ENCODE measurements at places on chromosomes 7 and 10.

DNA sequence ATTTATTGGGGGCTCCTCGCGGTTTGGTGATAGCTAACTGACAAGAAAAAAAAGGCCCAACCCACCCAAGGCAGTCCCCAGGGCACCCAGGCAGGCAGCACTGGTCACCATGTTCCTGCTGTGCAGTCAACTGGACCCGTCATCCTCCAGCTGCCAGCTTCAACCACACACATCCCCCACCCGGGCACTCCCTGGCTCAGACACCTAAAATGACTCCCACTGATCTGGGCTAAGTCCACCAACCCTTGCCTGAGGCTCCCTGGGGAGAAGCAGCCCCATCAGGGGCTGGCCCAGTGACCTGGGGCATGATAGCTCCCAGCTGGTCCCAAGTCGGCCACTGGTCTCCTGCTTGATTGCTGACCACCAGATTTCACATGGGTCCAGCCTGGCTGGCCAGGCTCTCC lies 161.8 kb downstream of the NRF1 start:
- DNase-seq: no peak

DNA sequence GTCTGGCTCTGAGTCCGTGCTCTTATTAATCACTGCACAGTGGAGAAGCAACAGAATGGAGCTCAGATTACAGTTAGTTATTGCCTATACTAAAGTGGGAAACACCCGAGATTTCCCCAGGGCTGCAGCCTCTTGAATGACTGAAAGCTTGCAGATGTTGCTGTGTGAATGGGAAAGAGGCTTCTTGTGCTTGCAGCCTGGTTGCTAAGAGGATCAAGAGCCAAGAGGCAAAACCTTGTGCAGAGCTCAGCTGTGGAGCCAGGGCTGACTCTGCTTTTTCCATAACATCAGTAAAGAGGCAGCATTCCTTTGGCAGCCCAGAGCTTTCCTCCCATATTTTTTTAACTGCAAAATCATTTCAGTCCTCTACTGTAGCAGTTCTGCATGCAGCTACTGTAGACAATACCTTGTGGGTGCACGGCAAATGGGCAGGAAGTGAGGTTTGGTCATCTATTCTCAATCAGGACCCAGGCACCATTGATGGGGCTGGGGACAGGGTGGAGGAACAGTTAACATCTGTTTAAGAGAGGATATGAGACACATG lies 86.5 kb downstream of the RALA start:
- no peak for DNase-seq

GRCh38 chr7:20438248-20438647 lies 107.5 kb downstream of the ITGB8 start:
- DNase-seq: no peak

- DNase-seq: no peak
Observed at GRCh38 chr7:157508477-157508881, 171.7 kb downstream of the DNAJB6 start.

GRCh38 chr10:28496481-28496961 lies 36.4 kb upstream of the WAC start:
- DNase-seq: no peak

GRCh38 chr10:84607044-84607443 lies 278.7 kb downstream of the CCSER2 start:
- no peak for DNase-seq

- no peak for DNase-seq
Observed at GRCh38 chr7:90668992-90669391, 72.9 kb downstream of the CDK14 start.

DNA sequence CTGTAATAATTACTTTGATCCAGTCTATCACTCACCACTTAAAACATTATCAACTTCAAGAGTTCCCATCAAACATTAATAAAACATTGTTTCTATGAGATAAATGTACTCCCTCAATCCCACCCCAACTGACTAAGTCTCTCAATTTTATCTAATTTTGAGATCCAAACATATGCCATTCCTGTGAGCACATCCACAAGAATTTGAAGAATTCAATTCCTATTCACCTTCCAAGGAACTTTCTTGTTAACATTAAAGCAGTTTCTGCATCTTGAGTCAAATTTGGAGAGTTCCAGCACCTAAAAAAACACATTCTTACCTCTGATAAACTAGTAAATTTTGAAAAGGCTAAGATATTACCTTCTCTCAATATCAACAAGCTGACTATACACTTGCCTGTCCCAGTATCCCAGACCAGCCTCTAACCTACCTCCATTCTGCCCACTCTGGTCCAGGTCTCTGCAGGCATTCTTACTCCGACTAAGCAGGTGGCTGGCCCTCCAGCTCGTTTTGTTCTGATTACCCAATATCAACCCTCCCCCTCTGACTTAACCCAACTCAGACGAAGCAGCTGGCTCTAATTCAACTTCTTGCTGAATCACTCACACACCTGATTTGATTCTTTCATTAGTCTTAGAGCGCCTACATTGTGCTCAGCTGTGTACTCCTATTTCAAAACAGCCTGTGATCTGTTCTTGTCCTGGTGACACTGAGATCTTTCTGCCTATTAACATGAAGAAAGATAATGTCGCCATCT lies 275.2 kb downstream of the IPMK start:
- no peak for DNase-seq

- no peak for DNase-seq
Observed at GRCh38 chr7:141558544-141559183, 7.5 kb downstream of the AGK start.

DNA sequence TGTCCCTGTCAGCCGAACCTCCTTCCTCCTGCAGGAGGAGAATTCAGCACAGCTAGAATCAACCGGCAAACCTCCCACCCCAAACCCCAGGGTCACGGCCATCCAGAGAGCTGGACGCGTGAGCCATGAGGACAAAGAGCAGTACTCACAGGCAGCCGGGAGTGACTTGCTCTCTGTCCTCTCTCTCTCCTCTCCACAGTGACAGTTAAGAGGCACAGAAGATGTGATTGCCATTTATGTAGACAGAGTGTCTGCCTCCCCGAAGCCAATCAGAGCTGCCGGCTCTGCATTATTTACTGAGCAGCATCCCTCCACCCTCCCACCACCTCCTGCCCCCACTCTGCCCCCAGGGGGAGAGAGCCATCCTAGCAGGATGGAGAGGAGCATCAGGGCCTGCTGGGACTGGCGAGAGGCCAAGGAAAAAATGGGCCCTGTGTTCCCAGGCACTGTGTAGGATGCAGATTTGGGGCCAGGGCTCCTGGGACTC lies 4.3 kb downstream of the DDC start:
- no peak for DNase-seq

GRCh38 chr7:31074120-31074383 lies 21.9 kb downstream of the ADCYAP1R1 start:
- DNase-seq: no peak

DNA sequence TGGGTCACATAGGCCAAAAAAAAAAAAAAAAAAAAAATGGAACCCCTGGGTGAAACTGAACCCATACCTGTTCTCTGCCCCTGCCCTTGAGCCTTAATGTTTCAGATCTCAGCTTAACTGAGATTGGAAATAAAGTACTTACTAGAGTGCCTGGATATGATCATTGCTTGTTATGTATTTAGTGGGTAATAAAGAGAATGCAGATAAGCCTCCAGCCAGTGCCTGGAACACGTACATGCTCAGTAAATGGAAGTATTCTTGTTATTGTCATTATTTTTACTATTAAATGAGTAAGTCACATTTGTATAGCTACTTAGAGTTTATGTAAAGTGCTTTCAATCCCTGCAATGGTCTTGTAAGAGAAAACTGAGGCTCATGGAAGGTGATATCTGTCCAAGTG lies 14.7 kb downstream of the SLC16A12 start:
- no peak for DNase-seq

- no peak for DNase-seq
Observed at GRCh38 chr10:122102869-122103525, 114.0 kb downstream of the TACC2 start.

DNA sequence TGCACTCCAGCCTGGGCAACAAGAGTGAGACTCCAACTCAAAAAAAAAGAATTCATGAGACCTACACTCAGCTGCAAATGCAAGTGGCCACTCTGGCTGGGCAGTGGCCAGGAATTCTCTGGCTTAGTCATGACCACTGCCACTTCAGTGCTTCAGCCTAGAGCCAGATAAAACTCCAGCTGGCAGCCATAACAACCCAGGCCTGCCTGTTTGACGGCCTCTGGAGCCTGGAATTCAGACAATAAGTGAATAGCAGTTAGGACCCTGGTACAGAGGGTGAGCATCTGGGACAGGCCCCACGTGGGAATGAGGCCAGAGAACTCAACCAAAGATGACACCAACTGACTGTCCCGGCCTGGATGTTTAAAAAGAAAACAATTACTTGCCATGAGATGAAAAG lies 18.9 kb downstream of the RCC1L start:
- DNase-seq: no peak

DNA sequence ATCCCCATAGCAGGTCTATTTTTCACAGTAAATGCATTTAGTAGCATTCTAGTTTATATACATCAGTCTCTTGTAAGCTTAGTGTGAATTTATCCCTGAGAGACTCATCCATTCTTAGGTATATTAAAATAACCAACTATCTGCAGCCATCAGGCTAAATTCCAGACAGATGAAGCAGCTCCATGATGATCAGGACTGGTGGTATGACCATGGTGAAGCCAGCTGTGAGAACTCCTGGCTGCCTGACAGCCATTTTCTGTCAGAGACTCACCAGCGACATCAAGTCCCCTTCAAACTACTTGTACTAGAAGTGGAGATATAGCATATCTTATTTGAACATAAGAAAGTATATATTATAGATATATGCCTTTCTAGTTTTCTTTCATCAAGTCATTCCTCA lies 70.3 kb upstream of the GSDME start:
- DNase-seq: no peak

DNA sequence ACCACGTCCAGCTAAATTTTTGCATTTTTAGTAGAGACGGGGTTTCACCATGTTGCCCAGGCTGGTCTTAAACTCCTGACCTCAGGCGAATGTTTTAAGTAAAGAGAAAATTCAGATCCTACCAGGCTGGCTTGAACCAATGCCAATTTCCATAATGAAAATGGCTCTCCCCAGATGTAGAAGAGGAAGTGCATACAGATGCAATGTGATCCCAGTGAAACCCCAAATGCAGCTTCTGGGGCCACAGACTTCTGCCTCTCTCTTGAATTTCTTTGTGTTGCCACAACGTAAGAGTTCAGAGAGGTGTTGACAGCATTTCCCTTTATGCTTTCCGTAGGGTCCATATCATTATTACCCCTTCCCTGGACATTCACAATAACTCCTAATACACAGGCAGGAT lies 29.6 kb upstream of the GOT1 start:
- DNase-seq: no peak

DNA sequence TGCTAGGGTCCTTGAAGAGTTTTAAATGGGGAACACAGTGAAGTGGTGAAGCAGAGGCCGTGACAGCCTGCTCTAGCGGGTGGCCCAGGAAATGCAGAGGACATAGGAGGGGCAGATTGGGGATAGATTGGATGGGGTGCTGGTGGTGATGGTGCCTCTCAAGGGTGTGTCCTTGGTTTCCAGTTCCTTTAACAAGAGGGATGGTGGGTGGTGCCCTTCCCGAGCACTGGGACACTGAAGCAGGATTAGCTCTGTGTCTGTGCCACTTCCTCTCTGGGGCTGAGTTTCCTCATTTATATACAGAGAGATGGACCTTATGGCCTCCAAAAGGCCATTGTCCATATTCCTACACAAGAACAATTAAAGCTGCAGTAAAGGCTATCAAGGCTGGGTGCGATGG lies 285.5 kb downstream of the TCF7L2 start:
- DNase-seq: no peak

DNA sequence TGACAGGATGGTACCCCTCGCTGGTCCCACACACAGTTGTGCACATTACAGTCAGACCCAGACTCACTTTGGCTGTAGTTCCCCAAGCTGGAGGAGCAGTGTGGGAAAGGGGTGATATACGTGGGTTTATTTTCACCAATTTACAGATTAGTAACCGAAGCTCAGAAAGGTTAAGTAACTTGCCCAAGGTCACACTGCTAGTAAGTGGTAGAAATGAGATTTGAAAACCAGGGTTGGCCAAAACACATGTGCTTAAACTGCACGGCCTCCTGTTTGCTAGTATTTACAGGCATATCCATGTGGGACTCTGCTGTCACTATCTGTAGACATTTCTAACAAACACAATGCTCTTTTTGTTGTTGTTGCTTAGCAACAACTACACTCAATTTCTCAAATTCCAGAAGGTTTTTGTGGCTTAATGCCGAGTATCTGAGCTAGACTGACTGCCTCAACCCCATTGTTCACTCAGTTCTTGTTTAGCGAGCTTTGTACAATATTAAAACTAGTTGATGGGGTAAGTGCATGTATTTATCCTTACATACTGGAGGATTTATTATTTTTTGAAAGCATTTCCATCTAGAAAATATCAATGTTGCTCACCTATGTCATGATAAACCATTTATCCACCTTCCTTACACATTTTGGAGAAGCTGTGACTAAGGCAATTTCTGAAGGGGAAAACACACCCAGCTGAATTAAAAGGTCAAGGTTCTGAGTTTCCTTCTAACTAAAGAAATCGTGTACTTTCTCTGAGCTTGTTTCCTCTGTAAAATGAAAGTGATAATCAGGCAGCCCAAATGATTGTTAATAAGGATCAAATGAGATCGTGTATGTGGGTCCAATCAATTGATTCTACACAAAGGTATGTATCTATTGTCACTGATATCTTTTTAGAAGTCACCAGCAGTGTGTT lies 5.3 kb upstream of the TMEM139 start:
- no peak for DNase-seq

DNA sequence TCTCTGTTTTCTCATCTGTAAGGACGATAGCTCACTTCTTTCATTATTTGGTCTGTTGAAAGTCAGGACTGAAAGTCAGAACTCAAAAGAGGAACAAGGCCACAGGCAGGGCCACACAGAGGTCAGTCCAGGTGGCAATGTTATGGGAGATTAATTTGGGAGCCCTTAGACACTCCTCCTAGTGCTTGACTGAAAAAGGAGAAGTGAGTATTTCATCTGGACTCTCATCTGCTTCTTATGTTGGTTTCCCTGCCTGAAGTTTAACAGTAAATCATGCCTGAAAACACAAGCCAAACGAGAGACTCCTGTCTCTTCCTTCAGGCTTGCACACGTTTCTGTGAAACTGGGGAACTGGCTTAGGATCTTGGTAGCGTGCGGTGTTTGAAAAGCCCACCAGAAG lies 248.5 kb downstream of the BUB3 start:
- DNase-seq: no peak

- no peak for DNase-seq
Observed at GRCh38 chr7:99840136-99840869, 12.5 kb downstream of the CYP3A43 start.

Measured in stimulated activated CD8-positive, alpha-beta memory T cell treated with anti-CD3 and anti-CD28 coated beads, Interleukin-12 subunit alpha, Interleukin-12 subunit beta, amount 100 ng/mL, for 4 hours (primary cell).